ENCODE measurements at places on chromosomes 5 and 9.
A peak's percentile ranks its signal among the peaks of the same experiment; 100 is the strongest.

GRCh38 chr5:54073735-54074134 is 236.6 kb downstream of the ARL15 start:
- DNase-seq = no peak

DNA sequence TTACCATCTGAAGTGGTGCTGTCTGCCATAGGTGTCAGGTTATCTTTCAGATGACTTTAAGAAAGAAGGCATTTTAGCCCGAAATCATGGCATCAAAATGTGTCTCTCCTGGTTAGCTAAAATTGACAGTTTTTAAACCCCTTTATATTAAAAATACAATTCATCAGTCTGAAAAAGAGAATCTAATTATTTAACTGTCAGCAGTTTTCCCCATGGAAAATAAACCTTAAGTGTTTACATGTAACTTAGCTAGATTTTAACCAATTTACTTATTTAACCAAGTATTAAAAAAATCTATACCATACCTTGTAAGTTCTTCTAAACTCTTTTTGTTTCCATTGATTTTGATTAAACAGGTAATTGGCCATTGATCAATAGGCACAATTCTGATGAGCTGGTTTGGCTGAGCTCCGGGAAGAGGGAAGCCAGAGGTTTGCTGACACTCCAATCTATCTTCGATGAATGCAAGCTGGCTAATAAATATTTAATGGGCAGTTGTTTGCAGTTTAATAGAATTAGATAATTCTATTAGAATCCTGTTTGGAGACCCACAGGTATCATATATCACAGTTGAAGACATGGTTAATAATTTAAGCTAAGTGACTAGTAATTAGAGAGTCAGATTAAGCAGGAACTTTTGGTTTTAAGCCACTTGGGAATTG is 114.0 kb downstream of the MAT2B start:
- no peak for DNase-seq

- no peak for DNase-seq
These were observed 136.8 kb upstream of the LPCAT1 start for GRCh38 chr5:1660511-1660910.

GRCh38 chr9:133147412-133148198 is 16.1 kb downstream of the GBGT1 start:
- DNase-seq = peak; percentile 38

- DNase-seq = peak; percentile 16
These were observed 46.2 kb upstream of the FBXW11 start for GRCh38 chr5:172052450-172053236.

DNA sequence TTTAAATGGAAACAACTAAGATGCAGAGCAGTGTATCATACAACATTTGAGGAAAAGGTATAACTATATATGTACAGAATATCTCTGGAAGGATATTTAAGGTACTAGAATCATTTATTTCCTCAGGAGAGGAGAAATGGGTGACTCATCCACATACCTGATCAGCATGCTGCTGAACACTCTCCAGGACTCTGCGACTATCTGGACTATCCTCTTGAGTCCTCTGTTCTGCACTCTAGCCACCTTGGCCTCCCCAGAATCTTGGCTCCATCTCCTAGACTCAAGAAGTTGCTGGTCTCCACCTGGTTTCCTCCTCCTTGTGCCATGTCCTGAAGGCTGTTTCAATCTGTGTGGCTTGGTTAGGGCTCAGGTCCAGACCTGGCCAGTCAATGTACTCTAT is 8.8 kb upstream of the PRDM6 start:
- no peak for DNase-seq

DNA sequence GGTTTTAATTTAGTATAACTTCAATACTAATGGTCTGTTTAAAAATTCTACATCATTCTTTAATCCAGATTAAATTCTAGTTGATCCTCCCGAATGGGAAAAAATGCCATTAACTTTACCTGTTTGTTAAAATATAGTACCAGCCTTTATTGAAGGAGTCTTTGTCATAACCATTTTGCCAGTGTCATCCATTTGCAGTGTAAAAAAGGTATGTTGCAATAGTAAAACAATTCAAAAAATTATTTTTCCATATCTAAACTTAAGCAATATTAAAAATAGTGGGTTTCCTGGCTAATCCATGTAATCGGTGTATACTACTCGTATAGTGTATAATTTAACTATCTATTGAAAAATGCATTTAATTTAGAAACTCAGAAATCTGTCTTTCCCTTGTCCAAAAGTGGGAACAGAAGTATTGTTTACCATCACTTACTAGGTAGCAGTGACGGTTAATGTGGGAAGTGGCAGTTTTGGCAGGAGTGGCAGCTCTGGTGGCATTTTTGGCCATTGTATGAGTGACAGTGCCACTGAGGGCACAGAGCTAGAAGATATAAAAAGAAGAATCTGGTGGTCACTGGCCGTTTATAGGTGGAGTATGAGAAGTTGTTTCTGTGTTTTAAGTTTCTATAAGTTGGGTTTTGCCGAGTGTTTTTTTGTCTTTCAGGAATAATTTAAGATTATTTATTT is 1.9 kb downstream of the AP3S1 start:
- no peak for DNase-seq

DNA sequence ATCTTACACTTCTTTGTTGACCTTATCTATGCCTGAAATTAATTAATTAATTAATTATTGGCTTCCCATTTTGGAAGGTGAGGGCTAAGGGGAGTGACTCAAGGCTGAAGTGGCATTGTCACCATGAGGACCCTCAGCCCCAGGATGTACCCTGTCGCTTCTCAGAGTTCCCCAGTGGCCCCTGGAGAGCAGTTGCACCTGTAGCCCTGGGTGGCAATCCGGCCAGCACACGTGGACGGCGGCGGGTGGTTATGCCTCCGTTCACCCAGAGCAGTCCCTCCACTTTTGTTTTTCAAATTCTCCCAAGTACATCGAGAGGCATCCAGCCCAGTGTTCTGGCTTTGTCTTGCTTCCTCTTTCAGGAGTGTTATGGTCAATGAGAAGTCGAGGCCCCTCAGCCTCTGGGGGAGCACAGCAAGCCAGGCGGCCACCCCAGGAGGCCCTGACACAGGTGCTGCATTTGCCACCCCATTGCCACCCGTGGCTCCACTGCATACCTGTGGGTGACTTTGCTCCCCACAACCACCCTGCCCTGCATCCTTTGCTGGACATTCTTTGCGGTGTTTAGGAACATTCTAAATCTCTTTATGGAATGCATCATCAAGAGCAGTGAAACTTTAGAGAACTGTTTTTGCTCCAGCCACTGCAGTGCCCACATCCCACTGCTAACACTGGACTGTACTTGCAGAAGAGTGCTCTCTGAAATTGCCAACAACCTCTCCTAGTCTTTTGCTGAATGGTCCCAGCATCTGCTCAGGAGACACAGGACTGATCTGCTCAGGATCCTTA is 11.5 kb upstream of the IRX2 start:
- no peak for DNase-seq
